Activated T-helper 9 cell treated with anti-CD3 and anti-CD28 coated beads, Interleukin-2, amount 50 U/mL, for 16 hours (primary cell): ENCODE measurements at places on chromosomes 16 and 17.

GRCh38 chr16:74186561-74186971, 110.0 kb upstream of the PSMD7 start:
- no peak for DNase-seq

DNA sequence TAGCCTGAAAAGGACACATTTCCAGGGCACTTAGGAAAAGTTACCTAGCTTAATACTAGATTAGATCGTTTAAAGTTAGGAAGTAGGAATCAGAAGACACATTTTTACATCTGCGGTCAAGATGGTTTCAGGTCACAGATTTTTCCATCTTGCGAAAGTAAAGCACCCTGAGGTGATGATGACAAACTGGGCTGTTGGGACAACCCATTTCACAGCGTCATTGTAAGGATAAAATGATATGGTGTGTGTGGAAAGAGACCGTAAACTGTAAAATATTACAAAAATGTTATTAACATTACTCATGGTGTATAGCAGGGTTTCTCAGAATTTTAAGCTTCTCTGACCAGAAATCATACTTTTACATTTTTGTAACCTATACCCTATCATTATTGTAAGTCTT, 10.1 kb upstream of the MAP2K6 start:
- DNase-seq: no peak

DNA sequence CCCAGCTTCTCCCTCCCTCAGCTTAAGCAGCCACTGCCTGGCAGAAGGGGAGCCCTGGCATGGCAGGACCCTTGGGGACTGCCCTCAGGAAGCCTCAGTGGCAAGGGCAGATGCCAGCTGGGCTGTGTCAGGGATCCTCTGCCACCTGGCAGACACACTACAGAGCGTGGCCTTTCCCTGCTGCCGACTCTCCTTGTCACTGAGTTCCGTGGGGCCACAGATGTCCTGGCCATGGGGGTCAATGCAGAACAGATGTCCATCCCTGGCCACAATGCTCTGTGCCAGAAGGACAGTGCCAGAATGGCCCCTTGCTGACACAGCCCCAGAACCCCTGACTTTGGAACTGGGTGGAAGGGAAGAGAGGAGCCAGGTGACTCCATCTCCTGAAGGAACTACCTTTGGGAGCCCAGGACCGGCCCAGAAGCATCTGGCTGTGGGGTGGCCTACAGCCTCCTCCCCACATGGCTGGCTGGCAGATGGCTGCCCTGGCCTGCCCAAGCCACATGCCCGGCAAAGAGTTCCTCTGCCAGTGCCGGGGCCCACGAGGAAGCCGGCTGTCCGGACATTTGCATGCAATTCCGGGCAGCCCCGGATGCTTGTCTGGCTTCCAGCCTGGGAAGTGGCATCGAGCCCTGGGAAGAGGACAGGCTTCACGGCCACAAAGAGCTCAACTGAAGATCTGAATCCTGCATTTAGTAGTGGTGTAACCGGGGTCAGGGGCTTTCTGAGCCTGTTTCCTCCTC, 24.1 kb downstream of the NPTX1 start:
- DNase-seq: no peak

- DNase-seq: peak; percentile 60
Measured at GRCh38 chr17:58317421-58318064, 11.1 kb downstream of the TSPOAP1 start.

DNA sequence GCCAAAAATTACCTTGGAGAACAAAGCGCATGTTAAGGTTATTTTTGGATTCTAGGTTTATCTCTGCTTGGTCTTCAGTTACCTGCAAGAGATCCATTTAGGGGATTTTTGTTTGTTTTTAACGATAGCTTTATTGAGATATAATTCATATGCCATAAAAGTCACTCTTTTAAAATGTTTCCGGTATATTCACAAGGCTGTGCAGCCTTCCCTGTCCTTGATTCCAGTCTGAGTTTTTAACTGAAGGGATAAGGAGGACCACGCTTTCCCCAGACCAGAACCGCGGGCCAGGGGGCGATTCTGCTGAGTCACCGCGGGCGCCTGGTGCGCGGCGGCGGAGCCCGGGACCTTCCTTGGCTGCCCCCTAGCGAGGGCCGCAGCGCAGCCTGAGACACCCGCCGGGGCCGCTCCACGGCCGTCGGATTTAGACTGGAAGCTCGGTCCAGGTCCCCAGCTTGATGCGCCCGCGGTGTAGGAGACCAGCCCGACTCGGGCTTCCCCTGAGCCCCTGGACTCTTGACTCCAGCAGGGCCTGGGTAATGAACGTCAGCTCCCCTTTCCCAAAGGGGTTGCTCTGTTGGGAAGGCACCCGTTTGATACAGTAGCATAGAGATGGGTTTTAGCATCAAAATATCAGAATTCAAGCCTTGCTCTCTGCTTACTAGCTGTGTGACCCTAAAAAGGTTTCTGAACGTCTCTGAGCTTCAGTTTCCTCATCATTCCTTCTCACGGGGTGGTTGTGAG, 50.0 kb upstream of the STH start:
- DNase-seq: peak; percentile 53

DNA sequence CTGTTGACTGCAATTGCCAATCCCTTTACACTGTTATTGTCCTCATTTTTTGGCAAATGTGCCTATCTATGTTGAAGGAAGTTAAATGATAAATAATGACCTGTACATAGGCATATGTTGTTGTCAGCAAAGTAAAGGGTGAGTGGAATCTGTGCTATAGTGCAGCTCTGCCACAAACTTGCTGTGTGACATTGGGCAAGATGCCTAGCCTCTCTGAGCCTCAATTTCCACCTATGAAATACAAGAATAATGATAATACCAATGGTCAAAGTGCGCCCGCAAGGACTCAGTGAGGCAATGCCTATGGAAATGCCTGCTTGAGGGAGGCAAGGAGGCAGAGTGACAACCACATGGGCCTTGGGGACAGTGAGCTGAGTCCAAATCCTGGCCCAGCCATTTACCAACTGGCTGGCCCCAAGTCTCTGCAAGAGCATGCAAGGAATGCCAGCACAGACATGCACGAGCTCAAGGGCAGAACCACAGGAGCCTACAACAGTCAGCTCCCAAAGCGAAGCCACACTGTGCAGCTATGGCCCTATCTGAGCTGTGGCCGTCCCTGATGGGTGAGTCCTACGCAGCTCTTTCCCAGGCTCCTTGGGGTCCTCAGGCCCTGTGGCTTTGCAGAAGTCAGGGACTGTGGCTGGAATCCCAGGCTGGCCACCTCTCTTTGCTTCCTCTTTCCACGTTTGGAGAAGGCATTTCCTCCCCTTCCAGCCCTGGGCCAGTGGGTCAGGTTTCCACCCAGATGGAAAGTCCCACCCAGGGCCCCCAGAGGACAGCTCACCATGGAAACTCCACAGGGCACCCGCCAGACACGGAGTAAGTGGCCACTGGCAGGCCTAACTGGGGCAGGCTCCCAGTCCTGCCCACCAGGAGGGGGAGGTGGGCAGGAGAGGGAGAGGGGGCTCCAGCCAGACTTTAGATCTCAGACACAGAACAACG, 82.1 kb downstream of the ZNF423 start:
- no peak for DNase-seq

DNA sequence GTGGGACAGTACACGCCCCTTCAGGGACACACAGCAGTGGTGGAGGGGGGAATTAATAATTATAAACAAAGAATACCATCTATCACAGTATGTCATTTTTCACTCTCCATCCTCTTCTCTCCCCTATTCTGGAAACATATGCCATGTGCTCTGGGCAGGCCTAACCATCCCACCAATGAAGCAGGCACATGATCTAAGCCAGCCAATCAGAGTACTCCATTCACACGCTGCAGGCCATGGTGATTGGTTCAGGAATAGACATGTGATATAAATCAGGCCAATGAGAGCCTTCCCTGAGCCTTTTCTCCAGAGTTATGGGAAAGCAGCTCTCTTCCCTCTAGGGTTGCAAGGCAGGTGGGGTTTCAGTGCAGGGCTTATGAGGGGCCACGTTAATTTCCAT, 36.5 kb downstream of the GSG1L start:
- no peak for DNase-seq

- DNase-seq: peak; percentile 19
Measured at GRCh38 chr16:57299009-57299718, 14.7 kb upstream of the PLLP start.

DNA sequence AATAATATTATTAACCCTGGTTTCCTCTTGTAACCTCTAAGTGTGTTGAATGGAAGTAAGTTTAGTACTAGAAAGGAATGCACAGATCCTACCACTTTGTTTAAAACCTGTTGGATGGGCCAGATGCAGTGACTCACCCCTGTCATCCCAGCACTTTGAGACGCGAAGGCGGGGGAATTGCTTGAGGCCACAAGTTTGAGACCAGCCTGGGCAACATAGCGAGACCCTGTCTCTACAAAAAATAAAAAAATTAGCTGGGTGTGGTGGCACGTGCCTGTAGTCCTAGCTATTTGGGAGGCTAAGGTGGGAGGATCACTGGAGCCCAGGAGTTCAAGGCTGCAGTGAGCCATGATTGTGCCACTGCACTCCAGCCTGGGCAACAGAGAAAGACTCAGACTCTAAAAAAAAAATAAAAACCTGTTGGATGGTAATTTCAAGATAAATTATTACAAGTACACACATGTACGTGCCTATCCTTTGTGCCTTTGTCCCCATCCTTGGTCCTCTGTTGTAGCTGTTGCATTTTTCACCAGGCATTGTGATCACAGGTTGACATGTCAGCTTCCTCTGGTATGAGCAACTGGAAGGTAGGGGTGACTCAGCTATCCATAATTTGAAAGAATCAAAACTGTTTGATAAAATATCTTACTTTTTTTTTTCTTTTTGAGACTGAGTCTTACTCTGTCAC, 30.7 kb upstream of the METTL9 start:
- no peak for DNase-seq

DNA sequence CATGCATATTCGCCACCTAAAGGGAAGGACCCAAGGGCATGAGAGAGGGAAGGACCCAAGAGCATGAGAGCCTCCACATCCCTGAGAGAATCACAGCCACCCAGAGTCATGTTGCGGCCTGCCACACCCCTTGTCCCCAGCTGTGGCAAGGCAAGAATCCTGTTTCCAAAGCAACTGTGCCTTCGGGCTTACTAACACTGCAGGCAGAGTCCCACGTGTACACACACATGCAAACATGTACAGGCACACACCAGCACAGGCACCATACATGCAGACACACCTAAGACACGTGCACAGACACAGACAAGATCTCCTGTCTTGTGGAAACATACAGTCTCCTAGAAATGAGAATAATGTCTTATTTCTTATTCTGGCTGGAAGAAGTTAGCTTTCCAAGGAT, 92.4 kb upstream of the CDYL2 start:
- DNase-seq: no peak

DNA sequence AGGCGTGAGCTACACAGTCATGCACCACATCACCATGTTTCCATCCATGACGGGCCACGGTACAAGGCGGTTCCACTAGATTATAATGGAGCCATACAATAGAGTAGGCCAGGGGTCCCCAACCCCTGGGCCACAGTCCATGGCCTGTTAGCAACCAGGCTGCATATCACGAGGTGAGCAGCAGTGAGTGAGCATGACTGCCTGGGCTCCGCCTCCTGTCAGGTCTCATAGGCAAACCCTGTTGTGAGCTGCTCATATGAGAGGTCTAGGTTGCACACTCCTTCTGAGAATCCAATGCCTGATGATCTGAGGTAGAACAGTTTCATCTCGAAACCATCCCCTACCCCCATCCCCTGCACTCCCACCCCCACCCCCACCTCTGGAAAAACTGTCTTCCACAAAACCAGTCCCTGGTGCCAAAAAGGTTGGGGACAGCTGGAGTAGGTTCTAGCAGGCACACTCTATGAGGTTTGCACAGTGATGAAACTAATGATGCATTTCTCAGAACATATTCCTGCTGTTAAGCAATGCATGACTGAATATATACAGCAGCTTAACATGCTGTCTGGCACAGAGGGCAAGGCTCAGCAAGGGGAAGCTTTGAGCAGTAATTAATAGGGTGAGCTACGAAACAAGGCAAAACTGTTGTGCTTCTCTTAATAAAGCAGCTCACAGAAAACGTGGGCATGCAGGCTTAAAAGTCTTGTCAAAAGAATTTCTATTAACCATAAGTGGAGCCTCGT, 108.0 kb downstream of the VPS53 start:
- DNase-seq: no peak

- DNase-seq: no peak
Measured at GRCh38 chr16:21989751-21990150, 11.2 kb downstream of the PDZD9 start.

DNA sequence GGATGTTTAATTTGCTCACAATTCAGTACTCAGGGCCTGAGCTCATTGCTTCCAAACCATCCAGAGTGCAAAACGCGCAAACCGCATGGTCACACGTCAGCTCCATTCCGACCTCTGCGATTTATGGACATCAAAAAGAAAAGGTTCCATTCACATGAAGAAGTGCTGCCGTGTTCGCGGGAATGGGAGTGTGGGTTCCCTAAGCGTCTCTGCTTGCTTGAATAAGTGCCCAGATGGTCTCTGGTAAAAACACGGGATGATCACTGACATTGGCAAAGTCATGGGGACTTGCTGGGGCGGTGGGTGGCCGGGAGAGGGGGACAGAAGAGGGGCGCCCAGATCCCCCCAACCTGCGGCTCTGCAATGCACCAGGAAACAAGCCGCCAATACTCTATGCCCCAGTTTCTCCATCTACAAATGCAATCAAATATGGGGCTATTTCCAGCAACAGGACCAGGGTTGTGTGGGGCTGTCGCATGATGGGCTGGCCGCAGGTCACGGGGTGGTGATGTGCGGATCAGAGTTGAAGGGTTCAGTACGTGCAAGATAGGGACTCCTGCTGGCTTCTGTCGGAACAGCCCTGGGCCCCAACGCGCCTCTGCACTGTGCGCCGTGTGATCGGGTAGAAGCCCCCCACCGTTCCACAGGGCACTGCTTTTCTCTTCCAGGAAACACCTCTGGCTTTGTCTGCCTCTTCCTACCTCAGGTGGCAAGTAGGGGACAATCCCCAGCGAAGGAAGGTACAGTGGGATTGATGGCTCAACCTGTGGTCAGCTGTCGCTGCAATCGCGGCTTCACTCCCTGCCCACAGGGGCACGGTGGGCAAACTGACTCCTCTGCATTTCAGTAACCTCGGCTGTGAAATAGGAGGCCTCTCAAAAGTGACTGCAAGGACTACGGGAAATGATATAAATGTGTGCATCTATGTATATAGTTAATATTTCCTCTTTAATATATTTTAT, 11.2 kb downstream of the FOXF1 start:
- no peak for DNase-seq

DNA sequence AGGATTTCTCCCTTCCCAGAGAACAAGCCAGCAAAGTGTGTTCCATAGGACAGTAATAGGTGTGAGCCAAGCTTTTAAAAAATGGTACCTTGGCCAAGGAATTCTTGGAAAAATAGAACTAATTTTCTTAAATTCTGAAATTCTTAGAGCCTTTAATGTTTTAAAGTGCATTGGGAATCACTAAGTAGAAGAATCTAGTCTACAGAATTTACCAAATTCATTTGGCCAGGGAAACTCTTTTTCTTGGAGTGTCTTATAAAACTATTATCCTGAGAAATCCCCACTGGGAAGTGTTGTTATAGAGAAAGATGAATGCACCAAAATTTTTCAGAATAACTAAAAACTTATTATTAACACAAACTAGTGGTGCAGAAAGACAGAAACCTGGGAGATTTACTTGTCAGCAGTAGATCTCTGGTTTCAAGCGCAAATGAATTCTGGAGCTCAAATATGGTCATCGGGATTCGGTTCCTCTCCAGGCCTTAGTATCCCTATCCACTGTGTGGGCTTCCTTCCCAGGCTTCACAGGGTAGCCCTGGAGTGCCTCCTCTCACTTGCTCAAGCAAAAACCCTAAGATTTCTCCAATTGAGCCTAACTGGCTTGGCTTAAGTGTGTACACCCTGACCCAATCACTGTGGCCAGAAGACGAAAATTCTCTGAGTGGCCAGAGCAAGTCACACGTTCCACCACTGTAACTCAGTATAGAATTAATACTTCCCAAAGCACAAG, 217.8 kb downstream of the CHD9NB start:
- DNase-seq: no peak
